ENCODE measurements at places on chromosomes 13 and 19. TPM values are rescaled to one million over a fixed set of nuclear protein-coding genes. Genes with fewer than 3 reads are reported as not detected.

DNA sequence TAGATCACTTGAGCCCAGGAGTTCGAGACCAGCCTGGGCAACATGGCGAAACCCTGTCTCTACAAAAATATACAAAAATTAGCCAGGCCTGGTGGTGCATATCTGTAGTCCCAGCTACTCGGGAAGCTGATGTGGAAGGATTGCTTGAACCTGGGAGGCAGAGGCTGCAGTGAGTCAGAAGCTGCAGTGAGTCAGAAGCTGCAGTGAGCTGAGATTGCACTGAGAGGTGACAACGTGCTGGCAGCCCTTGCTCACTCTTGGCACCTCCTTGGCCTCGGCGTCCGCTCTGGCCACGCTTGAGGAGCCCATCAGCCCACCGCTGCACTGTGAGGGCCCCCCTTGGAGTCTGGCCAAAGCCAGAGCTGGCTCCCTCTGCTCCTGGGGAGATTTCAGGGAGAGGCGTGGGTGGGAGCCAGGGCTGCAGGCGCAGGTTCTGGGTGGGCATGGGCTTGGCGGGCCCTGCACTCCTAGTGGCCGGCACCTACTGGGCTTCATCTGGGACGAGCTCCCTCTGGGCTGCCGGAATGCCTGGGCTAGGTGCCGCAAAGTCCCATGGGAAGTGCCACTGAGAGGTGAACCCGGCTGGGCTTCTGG lies 39.5 kb upstream of the RPL21 start:
- DNase-seq, result no peak

- DNase-seq, result no peak
These were observed 516.0 kb downstream of the DCT start for GRCh38 chr13:93963266-93964145.

Gene CSNK1A1L
- total RNA-seq, result not detected

DNA sequence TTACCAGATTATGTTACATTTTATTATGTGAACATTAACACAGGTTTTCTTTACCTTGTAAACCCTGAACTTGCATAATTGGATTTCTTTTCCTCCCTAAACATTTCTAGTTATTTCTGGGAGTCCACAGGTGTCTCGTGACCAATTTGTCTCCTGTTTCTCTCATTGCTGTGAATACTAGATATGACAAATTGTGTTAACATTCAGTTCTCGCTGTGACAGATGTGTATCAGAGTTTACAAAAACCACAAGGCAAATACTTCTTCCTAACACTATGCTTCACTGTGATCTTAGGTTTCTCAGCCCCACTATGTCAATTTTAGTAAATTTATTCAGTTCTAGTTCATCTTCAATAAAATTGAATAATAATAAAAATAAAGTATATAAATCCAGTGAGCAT lies 1554.9 kb downstream of the EFNB2 start:
- DNase-seq, result no peak

Gene ZNF99
- 0.16 TPM for total RNA-seq

DNA sequence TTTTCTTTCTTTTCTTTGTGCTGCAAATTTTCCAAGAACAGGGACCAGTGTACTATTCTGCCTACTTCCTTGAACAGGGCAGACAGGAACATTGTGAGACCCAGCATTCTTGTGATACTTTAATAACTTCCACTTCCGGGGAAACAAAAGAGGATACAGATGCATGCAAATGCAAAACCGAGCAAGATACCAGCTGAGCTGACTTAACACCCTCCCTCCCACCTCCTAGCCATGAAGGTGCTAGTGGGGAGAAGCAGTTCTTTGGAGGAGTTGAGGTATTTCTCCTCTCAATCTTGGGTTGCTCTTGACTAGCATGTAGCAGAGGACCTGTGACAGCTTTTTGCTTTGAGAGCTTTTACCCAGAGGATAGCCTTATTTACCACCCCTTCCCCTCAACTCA lies 111.2 kb downstream of the KLF5 start:
- no peak for DNase-seq

DNA sequence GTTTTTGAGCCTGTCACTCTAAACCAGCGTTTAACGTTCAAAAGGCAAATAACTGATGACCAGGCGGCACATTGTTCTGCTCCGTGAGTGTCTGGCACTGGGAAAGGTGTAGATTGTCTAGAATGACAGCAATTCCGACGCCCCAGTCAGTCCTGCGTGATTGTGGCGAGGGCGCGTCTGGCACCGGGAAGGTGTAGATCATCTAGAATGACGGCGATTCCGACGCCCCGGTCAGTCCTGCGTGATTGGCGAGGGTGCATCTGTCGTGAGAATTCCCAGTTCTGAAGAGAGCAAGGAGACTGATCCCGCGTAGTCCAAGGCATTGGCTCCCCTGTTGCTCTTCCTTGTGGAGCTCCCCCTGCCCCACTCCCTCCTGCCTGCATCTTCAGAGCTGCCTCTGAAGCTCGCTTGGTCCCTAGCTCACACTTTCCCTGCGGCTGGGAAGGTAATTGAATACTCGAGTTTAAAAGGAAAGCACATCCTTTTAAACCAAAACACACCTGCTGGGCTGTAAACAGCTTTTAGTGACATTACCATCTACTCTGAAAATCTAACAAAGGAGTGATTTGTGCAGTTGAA lies 26.1 kb upstream of the NDUFS7 start:
- no peak for DNase-seq

Measured in occipital lobe (tissue), 3 donors.